ENCODE measurements at places on chromosomes 5 and 9.

GRCh38 chr5:63032343-63032742, 453.7 kb downstream of the LRRC70 start:
- DNase-seq = no peak

DNA sequence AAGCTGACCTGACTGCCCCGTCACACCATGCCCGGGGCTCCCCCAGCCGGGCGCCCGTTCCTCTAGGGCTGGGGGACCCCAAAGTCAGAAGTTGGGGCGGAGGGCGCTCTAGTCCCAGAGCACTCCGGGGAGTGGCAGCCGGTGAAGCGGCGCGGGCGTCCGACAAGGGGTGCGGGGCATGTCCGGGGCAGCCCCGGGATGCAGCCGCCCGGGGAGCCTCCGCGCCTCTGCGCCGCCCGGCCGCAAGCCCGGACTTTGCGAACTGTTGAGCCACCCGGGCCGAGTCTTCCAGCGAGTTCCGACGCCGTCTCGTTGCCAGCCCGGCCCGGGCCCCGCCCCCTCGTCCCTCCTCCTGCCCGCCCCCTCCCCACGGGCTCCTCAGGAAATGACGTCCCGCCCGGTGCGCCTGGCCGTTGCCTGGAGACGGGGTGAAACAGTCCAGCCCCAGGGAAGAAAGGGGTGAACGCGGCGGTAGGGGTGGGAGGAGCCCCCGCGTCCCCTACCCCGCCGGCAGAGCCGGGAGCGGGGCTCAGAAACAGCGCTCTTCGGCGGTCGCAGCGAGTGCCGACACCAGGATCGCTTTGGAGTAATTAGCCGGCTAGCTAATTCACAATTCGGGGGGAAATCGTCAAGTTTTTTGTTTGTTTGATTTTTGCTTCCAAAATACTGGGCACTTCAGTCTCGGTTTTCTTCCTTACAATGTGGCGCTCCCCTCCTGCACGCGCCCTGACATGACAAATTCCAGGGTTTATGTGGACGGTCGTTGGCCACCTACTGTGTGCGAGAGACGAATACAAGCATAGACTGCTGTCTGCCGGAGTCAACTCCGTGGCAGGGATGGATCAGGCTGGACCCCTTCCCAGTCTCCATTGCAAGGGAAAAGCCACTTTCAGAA, at the start of gene WHRN:
Gene WHRN (minus strand): TSS at position 287 of the 895 bp plus-strand sequence. CDS start 672 bp downstream, outside the sequence.
- peak; percentile 92 for DNase-seq

- no peak for DNase-seq
Observed at GRCh38 chr5:99651298-99651697, 722.5 kb upstream of the CHD1 start.

GRCh38 chr9:4221931-4222330, 77.9 kb downstream of the GLIS3 start:
- no peak for DNase-seq

DNA sequence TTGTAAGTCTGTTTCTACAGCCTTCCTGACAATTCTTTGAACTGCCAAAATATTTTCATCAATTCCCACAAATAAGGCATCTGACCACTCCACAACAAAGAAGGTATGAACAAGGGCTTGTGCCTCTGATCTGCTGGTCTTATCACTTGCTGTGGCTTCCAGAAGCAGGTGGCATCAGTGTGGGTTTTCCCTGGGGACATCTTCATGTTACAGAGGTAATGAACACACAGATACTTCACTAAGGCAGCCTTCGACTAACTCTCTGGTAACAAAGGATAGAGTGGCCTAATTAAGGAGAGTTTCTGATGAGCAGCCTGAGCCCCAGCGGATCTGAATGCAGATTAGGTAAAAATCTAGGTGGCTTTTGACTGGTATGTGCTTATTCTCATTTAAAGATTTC, 15.2 kb upstream of the ERAP2 start:
- no peak for DNase-seq

DNA sequence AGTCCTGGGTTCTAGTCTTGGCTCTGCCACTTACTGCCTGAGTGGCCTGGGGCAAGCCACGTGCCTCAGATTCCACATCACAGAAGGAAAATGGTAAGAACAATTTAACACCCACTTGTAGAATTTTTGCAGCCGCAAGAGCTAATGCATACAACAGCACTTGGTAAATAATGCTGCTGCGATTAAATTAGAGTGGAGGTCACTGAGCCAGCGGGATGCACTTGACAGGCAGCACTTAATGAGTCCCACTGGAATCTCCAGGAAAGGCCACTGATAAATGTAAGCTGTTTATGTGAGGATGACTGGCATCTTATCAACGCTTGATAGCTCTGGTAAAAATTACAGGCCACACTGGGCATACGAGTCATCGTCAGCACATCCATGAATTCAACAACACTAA, 59.4 kb upstream of the UBTD2 start:
- no peak for DNase-seq

DNA sequence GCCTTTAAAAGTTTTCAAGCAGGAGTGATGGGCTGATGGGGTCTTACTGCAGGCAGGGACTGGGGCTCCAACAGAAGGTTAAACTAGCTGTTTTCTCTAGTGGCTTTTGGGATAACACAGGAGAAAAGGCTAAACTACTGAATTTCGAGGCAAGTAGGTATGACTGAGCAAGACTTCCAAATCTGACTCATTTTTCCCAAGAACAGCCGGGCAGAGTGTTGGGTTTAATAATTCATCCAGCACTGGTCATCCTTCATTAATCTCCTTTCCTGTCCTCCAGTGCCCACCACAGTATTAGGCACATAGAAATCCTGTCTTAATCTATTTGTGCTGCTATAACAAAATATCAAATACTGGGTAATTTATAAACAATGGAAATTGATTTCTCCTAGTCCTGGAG, 20.5 kb downstream of the MSX2 start:
- DNase-seq = no peak

DNA sequence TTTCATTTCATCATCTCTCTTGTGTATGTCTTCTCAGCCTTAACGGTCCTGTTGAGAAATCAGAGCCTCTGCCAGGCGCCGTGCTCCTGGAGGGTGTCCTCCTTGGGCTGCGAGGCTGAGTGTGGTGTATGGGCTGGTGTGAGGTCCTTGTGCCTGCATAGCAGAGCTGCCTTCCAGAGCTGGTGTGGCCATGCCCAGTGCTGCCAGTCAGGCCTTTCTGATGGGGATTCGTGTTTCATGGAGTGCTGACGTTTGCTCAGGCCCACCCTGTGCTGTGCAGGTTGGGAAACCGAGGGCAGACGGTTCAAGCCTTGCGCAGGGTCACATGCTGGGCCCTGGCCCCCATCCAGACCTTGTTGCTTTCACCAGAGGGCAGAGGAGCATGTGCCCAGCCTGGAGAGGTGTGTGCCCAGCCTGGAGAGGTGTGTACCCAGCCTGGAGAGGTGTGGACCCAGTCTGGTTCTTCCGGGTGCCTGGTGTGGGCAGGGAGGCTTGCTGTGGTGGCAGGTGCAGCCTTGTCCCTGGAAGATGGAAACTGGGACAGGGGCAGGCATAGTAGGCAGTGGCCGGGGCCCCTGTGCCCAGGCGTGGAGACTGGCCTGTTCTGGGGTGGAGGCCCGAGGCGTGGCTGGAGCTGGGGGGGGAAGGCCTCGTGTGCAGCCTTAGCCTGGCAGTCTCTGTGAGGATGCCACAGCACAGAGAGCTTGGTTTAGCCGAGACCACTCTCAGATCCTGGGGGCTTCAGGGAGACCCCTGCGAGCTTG, 84.0 kb downstream of the RXRA start:
- no peak for DNase-seq

GRCh38 chr5:150082374-150082773, 4.0 kb downstream of the CSF1R start:
- DNase-seq = no peak

- no peak for DNase-seq
Observed at GRCh38 chr5:11684607-11685006, 219.6 kb downstream of the CTNND2 start.

DNA sequence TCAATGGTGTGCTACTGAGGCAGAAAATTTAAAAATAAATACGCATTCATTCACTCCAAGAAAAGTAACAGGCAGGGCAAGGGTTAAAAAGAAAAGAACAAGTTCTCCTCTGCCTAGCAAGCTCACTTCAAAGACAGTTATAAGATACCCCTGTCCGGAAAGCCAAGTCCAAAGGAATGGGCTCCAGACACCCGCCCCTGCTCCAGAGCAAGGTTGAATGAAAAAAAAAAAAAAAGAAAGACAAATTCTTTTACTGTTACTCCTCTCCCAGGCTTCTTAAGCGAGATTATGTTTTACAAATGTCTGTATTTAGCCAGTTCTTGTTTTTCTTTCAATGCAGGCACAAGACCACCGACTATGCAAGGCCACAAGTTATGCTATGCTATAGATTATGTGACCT, 9.1 kb upstream of the ANXA2R start:
- no peak for DNase-seq

DNA sequence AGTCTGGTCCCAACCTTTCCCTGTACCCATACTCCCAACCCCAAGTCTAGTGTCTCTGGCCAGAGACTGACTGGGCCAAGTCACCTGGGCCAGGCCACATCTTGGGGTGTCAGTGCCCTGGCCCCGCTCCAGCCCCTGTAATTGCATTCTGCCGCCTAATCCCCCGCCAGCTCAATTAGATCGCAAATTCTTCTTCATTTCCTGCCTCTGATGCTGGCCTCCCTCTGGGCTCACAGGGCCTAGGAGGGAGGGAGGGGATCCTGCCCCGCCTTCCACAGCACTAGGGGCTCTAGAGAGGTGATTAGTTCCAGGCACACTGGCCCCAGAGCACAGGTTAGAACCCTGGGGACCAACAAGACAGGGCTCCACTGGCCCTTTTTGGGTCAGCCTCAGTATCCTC, 5.5 kb downstream of the CXXC5 start:
- no peak for DNase-seq

GRCh38 chr5:166358127-166358830, 1933.2 kb upstream of the WWC1 start:
- DNase-seq = no peak

DNA sequence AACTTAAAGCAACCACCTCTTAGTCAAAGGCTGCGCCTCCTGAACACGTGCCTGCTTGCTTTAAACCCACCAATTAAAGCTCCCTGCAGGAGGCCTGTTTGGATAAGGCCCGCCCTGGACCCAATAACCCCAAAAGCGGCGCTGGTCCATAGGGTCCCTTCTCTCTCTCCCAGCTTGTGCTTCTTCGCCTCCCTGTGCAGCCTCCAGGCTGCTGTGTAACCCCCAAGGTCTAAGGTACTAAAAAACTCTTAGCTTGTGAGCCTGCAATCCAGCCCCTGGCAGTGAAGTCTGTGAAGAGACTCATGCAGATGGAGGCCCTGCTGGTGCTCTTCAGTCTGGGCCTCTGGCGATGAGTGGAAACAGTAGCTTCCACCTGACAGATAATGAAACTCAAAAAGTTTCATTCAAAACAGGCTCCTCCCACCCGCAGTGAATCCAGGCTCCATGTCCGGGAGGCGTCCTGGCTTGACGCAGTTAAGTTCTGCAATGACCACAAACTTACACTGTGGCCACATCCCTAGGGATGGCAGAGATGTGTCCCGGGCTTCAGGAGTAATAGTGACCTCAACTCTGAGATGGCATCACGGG, 97.3 kb downstream of the PRRT1B start:
- no peak for DNase-seq

- no peak for DNase-seq
Observed at GRCh38 chr9:135277219-135278201, 190.0 kb downstream of the OLFM1 start.

GRCh38 chr9:129702589-129703520, 37.4 kb downstream of the PRRX2 start:
- DNase-seq = no peak

- no peak for DNase-seq
Observed at GRCh38 chr5:174571662-174572397, 152.6 kb upstream of the MSX2 start.

DNA sequence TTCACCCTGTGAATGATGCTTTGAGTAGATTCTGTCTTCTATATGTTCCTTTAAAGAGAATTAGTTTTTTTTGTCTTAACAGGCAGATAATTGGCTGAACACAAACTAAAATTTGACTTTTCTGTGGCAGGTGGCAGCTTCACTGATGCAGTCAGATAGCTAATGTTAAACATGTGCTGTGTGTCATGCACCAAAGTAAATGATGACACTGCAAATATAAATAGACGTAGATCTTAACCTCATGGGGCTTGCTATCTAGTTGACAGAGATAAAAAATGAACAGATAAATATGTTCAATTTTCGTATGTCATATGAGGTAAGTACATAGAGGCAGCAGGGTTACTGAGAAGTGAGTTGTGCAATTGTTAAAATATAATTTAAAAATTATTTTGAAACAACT, 82.7 kb downstream of the PARP8 start:
- DNase-seq = no peak

DNA sequence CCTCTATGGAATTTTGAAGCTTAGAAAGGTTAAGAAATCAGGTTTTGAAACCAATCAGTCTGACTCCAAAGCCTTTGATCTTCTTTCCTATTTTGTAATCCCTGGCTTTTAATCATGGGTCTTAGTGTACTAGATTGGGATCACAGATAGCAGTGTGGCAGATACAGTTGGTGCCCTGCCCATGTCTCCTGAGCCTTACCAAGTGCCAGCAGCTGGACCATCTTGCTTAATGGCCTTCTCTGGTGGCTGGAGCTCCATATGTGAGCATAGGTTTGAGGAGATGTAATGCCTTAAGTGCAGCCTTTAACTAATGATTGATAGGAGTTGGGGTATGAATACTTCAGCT, 16.7 kb upstream of the RIC1 start:
- no peak for DNase-seq

GRCh38 chr9:113646491-113646890, 183.0 kb downstream of the RGS3 start:
- no peak for DNase-seq

DNA sequence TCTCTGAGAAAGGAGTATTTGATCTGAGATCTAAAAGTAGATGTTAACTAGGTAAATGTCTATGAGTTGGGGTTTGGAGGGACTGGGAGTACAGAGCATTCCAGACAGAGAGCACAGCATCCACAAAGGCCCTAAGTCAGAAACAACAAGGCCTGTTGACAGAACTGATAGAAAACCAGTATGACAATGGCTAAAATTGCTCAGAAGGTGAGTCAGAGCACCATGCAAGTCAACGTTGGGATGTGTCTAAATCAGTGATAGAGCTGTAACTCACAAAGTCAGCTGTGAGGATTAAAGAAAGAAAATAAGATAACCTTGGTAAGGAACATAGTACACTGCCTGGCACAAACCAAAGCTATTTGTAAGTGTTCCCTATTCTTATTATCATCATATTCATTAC, 124.0 kb downstream of the CETN3 start:
- no peak for DNase-seq

DNA sequence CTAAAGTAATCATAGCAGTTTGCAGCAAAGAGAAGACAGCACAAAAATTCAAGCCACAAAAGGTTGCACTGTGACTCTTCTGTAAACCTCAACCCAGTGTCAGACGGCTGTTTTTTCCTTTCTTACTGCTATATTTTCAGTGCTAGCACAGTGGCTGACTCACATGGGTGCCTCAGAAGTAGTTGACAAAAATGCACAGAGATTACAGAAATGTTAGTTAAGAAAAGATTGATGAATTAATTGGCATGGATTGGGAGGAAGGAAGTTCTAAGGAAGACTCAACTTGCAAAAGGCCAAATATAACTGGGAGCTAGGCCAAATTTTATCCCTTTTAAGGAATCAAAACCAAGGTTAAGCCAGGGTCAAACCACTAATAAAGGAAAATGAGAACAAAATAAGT, 43.7 kb upstream of the ITGA1 start:
- no peak for DNase-seq

- DNase-seq = no peak
Observed at GRCh38 chr5:19987612-19988361, at the start of gene CDH18. Gene CDH18, minus strand, starts transcription at chr5:19988200. Its CDS starts 149,214 bp downstream, at chr5:19838986.

Measured in effector memory CD4-positive, alpha-beta T cell (primary cell).